ENCODE measurements at places on chromosomes 7 and 10.

DNA sequence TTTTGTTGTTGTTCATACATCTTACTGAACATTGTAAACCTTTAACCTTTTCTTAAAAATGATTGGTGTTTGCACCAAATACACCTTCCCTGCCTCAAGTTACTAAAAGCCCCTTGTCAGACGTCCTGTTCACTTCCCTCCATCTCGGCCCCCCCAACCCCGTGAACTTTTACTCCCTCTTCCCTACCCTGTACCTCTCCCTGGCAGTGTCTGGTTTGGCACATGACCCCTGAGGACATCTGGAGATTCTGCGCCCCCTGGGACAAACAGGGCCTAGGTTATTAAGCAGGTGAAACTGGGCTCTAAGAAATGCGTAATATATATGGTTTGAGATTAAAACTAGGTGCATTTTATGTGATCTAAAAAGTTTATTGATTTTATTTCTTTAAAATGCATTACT lies 1.4 kb downstream of the PPP2R2D start:
- no peak for DNase-seq

GRCh38 chr10:5519054-5519453 lies 5.7 kb upstream of the CALML3 start:
- DNase-seq, result no peak

- no peak for DNase-seq
Measured at GRCh38 chr10:50432211-50433009, 181.1 kb upstream of the ASAH2 start.

DNA sequence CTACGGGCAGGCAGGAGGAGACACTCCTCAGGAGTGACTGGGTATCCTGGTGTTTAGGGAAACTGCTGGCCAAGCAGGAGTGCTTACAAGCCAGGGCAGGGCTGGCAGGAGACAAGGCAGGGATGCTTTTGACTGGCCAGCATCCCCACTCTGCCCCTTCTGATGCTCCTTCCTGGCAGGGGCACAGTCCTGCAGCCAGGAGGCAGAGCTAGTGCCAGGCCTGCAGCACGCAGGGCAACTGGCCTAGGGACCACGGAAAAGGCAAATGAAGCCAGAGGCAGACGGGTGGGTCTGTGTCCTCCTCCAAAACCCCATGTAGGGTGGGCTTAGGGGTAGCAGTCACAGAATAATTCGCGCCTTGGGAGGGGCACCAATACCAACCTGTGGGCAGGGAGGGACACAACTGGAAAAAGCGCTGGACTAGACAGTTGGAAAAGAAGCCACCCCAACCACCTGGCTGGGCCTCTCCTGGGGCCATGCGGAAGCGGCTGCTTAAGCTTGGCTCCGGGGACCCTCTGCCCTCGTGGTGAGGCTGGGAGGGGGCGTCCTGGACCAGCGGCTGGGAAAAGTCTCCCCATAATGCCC lies 4.8 kb downstream of the IMPDH1 start:
- peak; percentile 51 for DNase-seq

DNA sequence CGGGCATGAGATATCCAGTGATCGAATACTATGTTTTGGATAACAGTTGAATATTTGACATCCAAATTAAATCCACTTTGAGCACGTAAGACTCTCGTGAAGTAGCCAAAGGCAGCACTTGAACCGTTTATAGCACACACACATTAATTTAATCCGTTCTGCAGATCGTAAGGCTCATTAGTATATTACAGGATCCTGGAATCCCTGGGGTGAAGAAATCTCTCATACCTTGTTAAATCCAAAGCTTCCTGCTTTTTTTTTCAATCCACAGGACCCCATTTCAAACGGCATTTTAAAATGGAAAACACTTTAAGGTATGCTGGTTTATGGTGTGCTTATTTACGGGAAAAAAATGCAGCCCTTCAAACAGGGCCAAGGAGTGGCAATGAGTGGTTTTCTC lies 158.4 kb upstream of the ADARB2 start:
- DNase-seq, result no peak
